Right cardiac atrium (tissue), 5 donors: ENCODE measurements at places on chromosomes 5 and 9. TPM values are rescaled to one million over a fixed set of nuclear protein-coding genes. Genes with fewer than 3 reads are reported as not detected.

Gene FOXD4
- 0.31 TPM for total RNA-seq

Gene IZUMO3
- total RNA-seq = not detected

Gene PLPP1
- total RNA-seq = 79.8 TPM

Gene EGFLAM
- total RNA-seq = 3.4 TPM

Gene TSSK1B
- total RNA-seq = not detected

DNA sequence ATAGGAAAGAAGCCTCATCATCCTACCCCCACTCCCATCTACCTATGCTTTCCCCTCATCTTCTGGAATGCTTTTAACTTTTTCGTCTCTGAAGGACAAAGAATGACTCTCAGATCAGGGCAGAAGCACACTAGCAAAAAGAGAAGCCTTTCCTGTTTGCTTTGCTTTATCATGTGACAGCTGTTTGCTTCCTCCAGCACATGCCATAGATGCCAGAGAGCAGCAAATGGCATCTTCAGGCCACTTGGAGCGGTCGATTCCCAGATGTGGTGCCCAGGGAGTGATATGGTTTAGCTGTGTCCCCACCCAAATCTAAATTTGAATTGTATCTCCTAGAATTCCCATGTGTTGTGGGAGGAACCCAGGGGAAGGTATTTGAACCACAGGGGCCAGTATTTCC lies 294.8 kb downstream of the GADD45G start:
- DNase-seq = no peak
